ENCODE measurements at places on chromosomes 16 and 17. TPM values are rescaled to one million over a fixed set of nuclear protein-coding genes. Genes with fewer than 3 reads are reported as not detected.

- DNase-seq = no peak
These were observed 178.4 kb downstream of the IRF8 start for GRCh38 chr16:86077243-86077940.

GRCh38 chr16:29876217-29876593, 13.2 kb upstream of the CDIPT start:
- DNase-seq = no peak

DNA sequence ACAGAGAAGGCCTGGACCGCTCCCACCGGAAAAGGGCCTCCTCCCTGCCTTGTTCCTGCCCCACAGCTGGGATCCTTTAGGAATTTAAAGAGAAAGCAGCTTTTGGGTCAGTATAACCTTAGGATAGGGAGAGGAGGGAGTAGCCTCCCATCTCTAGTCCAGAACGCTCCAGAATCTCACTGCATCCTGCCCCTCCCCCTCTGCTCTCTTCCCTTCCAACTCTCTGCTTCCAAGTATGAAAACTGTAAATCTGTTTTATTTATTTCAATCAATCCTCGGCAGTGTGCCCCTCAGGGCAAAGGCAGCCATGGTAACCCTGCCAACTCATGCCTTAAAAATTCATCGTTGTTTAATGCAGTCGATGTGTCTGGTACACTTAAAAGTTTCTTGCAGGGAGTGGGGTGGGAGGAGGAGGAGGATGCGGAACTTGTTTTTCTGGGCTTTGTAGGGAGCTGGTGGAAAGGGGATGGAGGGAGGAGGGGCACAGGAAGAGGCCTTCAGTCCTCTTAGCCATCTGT, 21.2 kb upstream of the MTSS2 start:
- DNase-seq = peak; percentile 56

GRCh38 chr17:48416971-48417370, 13.0 kb downstream of the SKAP1 start:
- no peak for DNase-seq

Gene HP
- not detected for total RNA-seq

DNA sequence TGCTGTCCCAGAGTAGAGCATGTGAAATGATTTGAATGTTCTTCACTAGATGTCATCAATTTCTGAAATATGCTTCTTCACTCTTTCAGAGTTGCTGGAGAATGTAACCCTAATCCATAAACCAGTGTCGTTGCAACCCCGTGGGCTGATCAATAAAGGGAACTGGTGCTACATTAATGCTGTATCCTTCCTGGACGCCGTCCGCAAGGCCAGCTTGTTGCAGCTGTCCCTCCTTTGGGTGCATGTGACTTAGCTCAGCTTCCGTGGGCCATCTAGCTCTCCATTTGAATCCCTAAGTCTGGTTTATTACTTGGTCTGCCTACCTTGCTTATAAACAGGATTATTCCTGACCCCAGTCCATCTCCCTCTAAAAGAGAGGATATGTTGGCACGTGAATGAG, 58.8 kb downstream of the USP10 start:
- no peak for DNase-seq

GRCh38 chr17:7250695-7251627, 573 bp downstream of the CTDNEP1 start:
- peak; percentile 60 for DNase-seq

GRCh38 chr17:17425591-17425990, 51.2 kb upstream of the MED9 start:
- DNase-seq = peak; percentile 37

Gene CBFA2T3
- total RNA-seq = 0.14 TPM

DNA sequence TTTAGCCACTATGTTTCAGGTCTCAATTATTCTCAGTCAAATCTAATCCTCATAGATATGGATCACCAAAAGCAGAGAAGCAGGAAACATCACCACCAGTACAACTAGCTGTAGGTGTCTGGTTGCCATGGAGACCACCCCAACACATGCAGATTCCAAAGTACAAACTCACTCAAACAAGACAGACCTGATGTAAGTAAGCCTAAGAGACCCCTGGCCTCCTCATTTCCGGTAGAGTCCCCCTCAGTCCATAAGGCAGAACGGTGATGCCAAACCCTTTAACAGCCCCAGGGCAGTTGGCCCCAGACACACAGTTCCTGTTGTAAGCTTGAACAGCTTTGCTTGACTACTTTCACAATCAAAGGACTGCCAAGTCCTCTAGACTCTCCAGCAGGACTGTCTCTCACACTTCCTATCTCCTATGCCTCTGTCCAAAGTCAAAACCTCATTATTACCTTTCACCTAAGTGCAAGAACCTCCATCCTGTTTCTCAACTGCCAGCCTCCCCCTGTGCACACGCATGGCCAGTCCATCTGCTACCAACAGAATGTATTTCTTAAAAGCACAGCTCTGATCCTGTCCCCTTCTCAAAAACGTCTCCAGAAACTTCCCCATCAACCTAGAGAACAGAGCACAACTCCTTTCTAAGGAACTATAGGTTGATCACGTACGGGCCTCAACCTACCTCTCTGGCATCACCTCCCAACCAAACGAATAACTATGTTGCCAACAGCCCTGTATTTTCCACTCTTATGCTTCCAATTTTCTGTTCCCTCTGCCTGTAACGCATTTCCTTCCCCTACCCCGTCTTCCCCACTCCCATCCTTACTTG, 23.9 kb downstream of the SLC39A11 start:
- peak; percentile 7 for DNase-seq

Gene KRT20
- total RNA-seq = not detected

- peak; percentile 52 for DNase-seq
These were observed 31.3 kb downstream of the SPOP start for GRCh38 chr17:49646391-49647255.

Gene WDR59
- total RNA-seq = 10.3 TPM

Gene NPIPA3
- 0.28 TPM for total RNA-seq

Gene KCNAB3
- total RNA-seq = 0.68 TPM

- DNase-seq = no peak
These were observed 3.8 kb upstream of the RNF157 start for GRCh38 chr17:76243826-76244679.

GRCh38 chr16:50887500-50888298, 145.8 kb downstream of the CYLD start:
- no peak for DNase-seq

Measured in dermis blood vessel endothelial cell (primary cell).